ENCODE measurements at places on chromosomes 3 and 15.

DNA sequence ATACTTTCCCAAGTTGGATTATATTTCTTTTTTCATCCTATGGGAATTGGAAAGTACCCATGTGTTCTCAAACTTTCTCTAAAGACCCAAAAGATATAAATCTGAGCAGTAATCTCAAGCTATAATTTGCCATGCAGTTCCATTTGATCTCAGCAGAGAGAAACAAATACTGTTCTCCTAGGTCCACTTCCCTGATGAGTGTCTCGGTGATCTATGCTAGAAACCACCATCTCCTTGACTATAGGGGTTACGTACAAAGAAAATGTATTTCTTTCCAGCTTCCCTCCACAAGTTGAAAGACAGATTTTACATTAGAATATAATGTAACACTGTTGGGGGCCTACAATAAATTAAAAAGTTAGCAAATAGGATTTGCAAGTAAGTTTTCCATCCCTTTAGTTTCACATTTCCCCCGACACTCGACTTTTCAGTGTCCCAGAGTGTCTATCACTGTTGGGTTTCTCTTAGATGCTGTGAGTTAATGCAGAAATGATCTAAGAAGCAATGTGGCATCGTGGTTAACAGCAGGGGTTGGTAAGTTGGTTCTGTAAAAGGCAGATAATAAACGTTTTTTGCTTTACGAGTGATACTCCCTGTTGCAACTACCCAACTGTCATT is 465.1 kb upstream of the CFAP20DC start:
- DNase-seq, result no peak

DNA sequence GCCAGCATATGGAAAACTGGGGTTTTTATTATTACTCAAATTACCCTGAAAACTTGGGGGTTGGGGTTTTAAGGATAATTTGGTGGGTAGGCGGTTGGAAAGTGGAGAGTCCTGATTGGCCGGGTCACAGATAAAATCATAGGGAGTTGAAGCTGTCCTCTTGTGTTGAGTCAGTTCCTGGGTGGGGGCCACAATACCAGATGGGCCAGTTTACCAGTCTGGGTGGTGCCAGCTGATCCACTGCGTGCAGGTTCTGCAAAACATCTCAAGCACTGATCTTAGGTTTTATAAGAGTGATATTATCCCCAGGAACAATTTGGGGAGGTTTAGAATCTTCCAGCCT is 4.9 kb upstream of the ZNF662 start:
- DNase-seq, result no peak

GRCh38 chr3:31917303-31918005 is 63.6 kb downstream of the OSBPL10 start:
- no peak for DNase-seq

- no peak for DNase-seq
Observed at GRCh38 chr3:59762941-59763340, 713.1 kb upstream of the CFAP20DC start.

- DNase-seq, result no peak
Observed at GRCh38 chr3:132606085-132606484, 9.0 kb downstream of the ACKR4 start.
